ENCODE measurements at places on chromosomes 12 and 14. TPM values are rescaled to one million over a fixed set of nuclear protein-coding genes. Genes with fewer than 3 reads are reported as not detected.

DNA sequence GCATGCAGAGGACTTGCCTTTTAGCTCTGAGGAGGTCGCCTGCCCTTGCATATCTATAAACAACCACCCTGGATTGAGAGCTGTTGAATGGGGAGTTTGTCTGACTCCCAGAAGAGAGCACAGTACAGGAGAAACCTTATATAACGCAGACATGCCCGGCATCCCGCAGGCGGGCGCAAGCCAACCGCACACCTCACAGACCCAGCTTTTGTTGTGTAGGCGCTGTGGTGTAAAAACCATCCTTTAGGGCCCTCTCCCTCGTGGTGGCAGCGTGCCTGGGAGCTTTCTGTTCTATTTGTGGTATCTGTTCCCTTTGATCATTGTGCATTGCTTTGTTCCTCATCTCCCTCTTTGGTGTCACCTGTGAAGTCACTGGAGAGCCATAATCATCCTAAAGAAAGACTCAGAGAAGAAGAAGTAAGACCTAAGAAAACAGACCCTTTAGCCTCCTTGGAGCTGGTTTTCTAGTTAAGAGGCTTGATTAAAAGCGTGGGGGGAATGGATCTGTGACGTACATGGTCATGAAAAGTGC lies 77.7 kb downstream of the ETV6 start:
- DNase-seq = no peak

DNA sequence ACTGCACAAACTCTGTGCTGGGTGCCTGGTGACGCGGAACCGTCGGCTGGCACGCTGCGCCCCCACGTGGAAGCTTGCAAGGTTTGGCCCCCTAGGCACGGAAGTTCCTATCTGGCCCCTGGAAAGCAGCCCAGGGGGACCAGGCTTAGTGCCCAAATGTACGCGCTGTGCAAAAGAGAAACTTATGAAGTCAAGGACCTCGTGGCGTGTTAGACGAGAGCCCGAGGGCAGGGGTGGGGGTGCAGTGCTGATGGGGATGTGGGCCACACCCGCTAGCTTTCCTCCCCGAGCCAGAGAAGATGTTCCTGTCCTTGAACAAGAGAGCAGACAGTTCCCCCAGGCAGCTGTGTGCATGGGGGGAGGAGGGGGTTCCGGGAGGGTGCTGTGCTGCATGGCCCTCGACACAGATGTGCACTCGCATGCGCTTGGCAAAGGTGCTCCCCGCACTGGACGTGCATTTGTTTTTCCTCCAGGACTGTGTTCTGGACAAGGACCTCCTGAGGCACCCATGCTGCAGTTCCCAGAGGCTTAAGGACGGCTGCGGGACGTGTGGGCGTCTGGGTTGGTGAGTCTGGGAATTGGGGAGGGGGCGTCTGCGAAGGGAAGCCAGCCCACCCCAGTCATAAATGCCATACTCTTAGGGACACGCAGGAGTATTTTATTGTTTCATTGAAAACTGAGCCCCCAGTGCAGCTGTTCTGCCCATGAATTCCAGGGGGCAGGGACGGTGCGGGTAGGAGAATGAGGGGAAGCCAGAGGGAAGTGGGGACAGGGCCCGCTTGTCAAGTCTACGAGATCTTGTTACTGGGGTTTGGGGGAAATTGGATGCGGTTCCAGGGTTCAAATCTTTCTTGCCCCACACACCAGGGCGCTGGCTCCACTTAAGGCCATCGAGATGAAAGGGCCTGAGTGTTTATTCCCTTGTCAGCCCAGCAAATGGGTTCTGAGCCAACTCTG lies 80.0 kb downstream of the NTF3 start:
- DNase-seq = no peak

DNA sequence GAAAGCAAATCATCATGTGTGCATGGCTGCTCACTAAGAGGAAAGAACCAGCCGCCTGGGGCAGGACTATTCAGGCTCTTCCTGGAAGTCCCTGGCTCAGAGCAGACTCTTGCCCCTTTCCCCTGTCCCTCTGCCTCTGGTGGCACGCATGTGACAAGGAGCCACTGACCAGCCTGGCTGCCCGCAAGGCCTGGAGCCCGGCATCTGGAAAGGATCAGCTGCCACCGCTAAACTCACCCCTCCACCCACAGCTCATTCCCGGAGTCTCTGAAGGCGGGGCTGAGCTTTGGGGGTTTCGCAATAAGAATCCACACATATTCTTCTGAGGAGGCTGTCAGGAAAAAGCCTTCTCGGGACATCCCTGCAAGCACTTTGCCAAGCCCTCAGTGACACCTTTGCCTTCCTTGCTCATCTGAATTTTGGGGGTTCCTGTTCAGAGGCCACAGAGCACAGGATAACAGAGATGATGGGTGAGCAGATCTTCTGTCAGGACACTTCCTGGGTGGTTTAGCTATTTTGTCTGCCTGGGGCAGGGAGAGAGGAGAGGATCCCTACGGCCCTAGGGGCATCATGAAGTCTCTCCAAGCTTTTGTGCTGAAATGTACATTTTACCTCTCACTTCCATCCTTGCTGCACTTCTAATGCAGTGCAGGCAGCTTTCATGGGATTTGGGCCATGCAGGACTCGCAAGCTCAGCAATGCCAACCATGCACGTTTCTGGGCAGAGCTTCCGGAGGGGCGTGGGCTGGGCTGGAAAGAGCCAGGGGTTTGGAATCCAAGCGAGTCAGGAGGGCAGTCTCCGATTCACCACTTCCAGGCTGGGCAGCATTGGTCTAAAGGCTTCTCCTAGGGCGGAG lies 124.8 kb upstream of the MAP1LC3B2 start:
- peak; percentile 96 for DNase-seq

DNA sequence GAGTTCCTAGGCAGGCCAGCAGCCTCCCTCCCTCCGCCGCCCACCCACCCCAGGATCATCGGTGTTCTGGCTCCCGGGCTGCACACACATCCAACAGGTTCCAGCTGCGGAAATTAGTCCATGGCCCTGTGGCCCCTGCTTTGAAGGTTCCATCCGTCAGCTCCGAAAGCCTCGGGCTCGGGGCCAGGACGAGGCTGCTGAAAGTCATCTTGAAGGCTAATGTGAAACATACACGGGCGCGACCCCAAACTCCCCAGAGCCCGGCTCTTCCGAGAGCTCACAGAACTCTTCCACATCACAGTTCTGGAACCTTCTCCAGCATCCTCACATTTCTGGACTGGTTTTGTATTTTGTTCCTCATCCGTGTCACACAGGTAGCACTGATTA lies 19.8 kb downstream of the KDM2B start:
- DNase-seq = no peak

The MYO1A gene
- total RNA-seq = not detected

The TAS2R9 gene
- not detected for total RNA-seq

The TPH2 gene
- not detected for total RNA-seq

All from myocyte (in vitro differentiated cells).